ENCODE measurements at places on chromosomes 1 and 21.

GRCh38 chr1:16372535-16373285 is 5.7 kb downstream of the SZRD1 start:
- H3K27me3 ChIP-seq, result no peaks in the 10 kb centered on the region
- peak overlapping the region; percentile 83 for H3K27ac ChIP-seq
- peaks cover 33% of the 10 kb centered on the region for H3K36me3 ChIP-seq
- DNase-seq, result no peak
- H3K4me3 ChIP-seq, result no peak overlapping the region

DNA sequence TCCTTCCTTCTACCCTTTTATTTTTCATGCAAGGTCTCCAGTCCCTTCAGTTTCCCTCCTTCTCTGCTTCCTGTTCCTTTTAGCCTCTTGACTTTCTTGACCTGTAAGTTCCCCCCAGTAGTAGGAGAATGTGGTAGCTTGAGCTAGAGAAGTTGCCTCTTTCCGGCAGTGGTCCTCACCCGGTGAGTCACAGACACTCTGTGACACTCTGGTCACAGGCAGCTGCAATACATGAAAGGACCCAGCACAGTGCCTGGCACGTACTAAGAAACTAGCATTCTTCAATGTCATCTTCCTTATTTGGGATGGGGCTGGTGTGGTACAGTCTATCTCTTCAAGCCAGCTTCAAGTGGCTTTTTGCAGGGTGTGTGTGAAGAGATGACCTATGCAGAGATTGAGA is 16.0 kb downstream of the PFKFB2 start:
- H3K27ac ChIP-seq, result peak overlapping the region; percentile 75
- no peaks in the 10 kb centered on the region for H3K27me3 ChIP-seq
- peaks cover 29% of the 10 kb centered on the region for H3K4me1 ChIP-seq

DNA sequence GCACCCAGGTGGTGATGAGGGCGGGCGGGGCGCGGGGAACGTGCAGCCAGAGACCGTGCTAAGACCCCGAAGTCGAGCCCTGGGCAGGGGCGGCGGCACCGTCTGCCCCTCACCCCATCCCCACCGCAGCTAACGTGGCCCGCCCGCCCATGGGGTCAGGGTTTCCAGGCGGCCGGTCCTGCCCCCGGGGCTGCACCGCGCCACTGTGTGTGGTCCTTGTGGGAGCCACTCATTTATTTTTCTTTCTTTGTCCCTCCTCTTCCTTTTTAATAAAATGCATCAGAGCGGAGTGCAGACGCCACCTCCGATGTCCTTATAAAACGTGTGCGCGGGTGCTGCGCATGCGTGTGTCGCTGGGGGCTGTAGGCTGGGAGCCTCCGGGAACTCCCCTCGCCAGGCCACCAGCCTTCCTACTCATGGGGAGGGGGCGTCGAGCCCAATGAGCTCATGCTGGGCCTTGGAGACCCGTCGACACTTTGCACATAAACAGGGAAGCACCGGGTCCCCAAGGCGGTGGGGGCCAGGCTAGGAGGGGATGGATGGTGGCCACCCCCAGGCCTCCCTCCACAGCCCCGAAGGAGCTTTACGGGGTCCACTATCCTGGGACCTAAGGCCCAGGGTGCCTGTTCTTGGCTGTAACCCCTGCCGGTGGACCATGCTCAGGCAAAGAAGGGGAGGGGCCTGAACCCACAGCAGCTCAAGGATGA is 59.9 kb downstream of the WNT9A start:
- no peak overlapping the region for H3K4me3 ChIP-seq
- H3K27ac ChIP-seq, result peak overlapping the region; percentile 55
- H3K36me3 ChIP-seq, result no peaks in the 10 kb centered on the region

DNA sequence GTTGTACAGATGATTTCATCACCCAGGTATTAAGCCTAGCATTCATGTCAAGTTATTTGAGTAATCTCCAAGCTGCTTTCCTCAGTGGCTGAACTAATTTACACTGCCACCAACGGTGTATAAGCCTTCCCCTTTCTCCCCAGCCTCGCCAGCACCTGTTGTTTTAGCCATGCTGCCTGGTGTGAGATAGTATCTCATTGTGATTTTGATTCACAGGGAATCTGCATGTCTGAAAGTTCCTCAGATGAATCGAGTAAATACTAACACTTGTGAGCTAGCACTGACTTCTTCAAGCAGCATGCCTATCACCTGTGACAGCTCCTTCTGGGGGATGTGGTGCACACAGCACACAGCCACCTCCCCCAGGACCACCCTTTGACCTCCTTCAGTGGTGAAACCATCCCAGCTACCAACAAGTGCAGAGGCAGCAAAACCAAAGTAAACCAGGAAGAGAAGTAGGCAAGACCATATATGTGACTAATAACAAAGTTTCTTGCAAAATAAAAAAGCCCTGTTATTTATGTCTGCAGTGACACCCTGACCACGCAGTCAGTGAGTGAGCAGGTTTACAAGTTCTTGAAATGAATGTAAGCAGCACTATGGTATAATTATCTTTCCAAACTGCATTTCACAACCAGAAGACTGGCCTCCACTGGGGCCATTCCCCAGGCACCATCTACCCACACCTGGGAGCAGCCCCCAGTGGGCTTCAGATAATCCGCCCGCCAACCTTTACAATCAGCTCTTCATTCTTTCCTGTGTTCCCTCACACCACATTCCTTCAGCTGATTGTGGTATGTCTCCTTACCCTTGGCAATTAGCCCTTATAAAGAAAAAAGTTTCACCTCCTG is 173.8 kb downstream of the ETS2 start:
- H3K36me3 ChIP-seq, result no peaks in the 10 kb centered on the region
- H3K27me3 ChIP-seq, result peaks cover 40% of the 10 kb centered on the region
- peak; percentile 41 for DNase-seq

GRCh38 chr1:165497069-165498013 is 46.5 kb upstream of the LRRC52 start:
- H3K27ac ChIP-seq, result no peak overlapping the region
- H3K27me3 ChIP-seq, result peaks cover 13% of the 10 kb centered on the region
- H3K4me3 ChIP-seq, result no peak overlapping the region
- H3K36me3 ChIP-seq, result no peaks in the 10 kb centered on the region

DNA sequence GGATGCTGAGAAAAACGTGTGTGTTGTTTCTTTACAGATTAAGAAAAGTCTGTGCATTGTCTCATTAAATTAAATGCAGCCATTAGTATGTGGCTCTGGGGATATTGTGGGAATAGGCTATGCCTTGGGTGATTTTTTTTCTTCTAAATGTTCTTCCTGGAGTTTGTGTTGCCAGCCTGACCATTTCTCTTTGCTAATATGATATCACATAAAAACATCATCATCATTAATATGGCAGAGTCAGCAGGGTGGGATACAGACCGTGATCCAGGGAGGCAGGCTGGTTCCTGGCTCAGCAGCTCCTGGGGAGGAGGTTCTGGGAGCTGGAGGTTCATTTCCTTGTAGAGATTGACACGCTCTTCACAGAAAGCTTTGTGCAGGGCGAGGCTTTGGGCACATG is 60.7 kb upstream of the SELENON start:
- peaks cover 25% of the 10 kb centered on the region for H3K4me1 ChIP-seq
- H3K27ac ChIP-seq, result no peak overlapping the region
- no peak for DNase-seq
- H3K27me3 ChIP-seq, result no peaks in the 10 kb centered on the region

GRCh38 chr1:55141295-55141893 is 73.8 kb downstream of the USP24 start:
- DNase-seq, result no peak
- no peak overlapping the region for H3K4me3 ChIP-seq
- peak overlapping the region; percentile 65 for H3K27ac ChIP-seq
- no peaks in the 10 kb centered on the region for H3K27me3 ChIP-seq
- H3K36me3 ChIP-seq, result peaks cover 32% of the 10 kb centered on the region

DNA sequence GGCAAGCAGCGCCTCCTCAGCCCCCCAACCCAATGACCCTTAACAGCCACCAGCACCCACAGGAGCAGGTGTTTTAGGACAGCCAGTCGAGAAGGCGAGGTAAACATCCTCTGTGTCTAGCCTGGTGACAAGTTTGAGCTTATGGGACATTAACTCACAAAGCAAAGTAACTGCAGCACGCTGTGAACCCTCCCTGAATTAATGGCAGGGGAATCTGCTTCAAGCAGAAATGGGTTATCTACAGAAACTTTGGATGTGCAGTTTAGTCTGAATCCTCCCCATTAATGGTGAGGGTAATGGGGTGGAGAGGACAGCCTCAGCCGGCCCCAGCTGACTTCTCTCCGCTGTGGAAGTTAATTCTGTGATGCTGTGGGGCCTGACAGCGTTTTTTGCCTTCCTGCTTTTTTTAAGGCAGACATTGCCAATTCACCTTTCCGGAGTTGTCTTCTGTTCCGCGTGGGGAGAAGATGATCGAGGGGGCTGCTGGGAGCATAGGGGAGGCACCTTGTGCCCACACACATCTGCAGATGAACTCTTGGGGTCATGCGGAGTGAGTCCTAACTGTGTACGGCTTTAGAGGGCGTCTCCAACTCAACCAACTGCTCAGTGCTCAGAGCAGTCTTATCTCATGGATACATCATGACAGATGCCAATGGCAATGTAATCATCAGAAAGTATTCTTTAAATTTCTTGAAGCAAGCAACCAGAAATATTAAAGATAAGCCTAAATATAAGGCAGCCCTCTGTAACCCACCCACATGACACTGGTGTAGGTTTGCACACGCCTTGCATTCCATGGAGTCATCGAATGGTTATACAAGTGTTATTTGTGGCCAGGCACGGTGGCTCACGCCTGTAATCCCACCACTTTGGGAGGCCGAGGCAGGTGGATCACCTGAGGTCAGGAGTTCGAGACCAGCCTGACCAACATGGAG is 41.0 kb downstream of the POFUT2 start:
- peaks cover 9% of the 10 kb centered on the region for H3K36me3 ChIP-seq
- H3K27ac ChIP-seq, result no peak overlapping the region
- H3K4me1 ChIP-seq, result no peaks in the 10 kb centered on the region

DNA sequence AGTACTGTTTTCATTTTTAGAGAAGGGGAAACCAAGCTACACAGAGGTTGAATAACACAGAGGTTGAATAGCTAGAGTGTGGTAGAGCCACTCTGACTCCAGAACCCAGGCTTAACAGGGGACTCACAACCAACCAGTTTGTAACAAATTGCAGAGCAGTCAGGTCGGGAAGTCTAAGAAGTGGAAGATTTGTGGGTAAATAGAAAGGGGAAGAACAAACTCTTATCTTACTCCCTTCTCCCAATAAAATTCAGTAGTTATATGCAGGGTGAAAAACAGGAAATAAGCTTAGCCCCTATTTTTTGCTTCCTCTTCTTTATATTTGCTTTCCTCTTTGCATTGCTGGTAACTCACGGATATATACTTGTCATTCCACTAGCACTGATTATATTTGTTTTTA is 23.2 kb downstream of the CDC42 start:
- H3K27ac ChIP-seq, result peak overlapping the region; percentile 77
- no peaks in the 10 kb centered on the region for H3K27me3 ChIP-seq
- H3K4me3 ChIP-seq, result no peak overlapping the region

DNA sequence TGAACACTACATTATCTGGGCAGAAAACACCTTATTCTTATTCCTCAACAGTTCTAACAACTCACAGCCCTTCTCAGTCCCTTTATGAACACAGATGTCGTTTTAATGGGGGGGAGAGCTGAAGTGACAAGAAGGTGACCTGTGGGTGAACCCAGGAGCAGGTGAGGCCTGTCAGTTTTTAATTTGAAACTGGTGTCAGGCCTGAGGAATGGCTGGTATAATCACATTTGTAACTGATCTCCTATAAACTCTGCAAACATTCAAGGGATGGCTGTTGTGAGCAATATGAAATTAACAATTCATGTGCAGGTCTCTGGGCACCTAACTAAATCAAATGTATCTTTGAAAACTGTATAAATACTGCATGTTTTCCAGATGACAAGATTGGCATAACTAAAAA is 362.1 kb upstream of the NR5A2 start:
- H3K36me3 ChIP-seq, result no peaks in the 10 kb centered on the region
- no peak for DNase-seq
- H3K4me1 ChIP-seq, result no peaks in the 10 kb centered on the region
- H3K27me3 ChIP-seq, result peaks cover 5% of the 10 kb centered on the region
- H3K27ac ChIP-seq, result no peak overlapping the region

DNA sequence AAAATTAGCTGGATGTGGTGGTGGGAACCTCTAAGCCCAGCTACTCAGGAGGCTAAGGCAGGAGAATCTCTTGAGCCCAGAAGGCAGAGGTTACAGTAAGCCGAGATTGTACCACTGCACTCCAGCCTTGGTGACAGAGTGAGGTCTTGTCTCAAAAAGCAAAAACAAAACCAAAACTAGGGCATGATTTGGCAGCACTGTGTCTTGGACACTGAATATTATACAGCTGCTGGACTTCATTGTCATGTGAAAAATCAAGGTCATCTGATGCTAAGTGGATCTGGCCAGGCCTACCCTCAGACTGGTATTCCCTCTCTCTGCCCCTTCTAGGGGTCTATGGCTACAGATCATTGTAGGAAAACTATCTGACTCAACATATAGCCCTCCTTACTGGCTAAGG is 55.2 kb upstream of the MRPS6 start:
- H3K4me3 ChIP-seq, result no peak overlapping the region
- H3K27me3 ChIP-seq, result no peaks in the 10 kb centered on the region
- no peak for DNase-seq
- H3K27ac ChIP-seq, result no peak overlapping the region

DNA sequence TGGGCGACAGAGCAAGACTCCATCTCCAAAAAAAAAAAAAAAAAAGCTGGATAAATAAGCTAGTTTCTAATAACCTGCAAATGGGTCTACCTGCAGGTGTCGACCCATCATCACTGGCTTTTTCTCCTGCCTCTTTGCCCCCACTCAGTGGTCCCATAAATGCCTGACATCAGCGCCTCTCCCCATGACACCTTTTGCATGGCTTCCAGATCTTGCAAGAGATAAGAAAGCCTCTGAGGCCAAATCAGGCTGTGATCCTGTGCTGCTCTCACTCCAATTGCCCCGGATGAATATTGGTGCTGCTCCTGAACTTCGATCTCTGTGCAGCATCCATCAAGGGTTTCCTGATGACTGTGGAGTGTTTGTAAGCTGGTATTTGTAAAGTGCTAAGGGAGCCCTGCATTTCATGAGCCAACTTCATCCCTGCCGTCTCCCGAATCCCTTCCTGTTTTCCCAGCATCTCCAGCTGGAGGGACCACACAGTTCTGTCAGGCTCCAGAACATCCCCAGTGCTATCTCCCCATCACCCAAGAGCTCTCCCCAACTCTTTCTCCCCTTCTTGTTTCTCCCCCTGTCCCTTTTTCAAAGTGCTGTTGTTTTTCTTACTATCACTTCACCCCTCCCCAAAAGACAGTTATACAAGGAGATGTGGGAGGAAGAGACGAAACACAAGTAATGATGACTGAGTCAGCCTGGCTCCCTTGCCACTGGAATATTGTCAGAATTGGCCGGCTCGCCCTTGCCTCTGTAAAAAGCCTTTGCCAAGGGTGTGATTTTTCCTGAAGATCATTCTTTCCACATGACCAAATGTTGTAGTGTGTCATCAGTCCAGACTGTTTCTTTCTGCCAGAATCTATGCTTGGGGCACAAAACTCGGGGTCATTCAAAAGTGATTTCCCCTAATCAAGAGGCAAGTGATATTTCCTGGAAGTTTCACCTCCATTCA is 2.8 kb upstream of the EFHD2 start:
- no peaks in the 10 kb centered on the region for H3K36me3 ChIP-seq
- H3K27me3 ChIP-seq, result peaks cover 5% of the 10 kb centered on the region
- no peak for DNase-seq

DNA sequence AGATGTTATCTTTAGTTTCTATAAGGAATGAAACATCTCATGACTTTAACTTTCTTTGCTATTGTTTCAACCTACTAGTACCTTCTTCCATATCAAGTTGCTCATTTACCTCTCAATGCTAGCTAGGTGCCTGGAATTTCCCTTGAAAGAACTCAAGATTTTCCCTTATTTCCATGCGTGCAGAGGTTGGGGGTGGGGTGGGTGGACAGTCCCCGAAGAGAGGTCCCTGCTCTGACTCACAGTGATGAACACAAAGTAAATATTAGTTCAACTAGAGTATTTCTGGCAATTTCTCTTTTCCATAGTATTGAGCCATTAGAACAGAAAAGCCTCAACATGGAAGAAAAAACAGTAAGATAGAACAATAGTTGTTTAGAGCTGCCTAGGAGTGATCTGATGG is 239.0 kb upstream of the ZP4 start:
- no peaks in the 10 kb centered on the region for H3K36me3 ChIP-seq
- DNase-seq, result no peak
- no peak overlapping the region for H3K27ac ChIP-seq
- H3K27me3 ChIP-seq, result no peaks in the 10 kb centered on the region

Data from activated CD4-positive, alpha-beta T cell treated with anti-CD3 and anti-CD28 coated beads for 36 hours (primary cell).